ENCODE measurements at places on chromosomes 7 and 10. TPM values are rescaled to one million over a fixed set of nuclear protein-coding genes. Genes with fewer than 3 reads are reported as not detected.

- H3K27ac ChIP-seq: peak overlapping the region; percentile 92
- no peak overlapping the region for H3K4me3 ChIP-seq
- H3K27me3 ChIP-seq: no peaks in the 10 kb centered on the region
Measured at GRCh38 chr7:41887416-41887815, 184.5 kb upstream of the INHBA start.

Gene ARHGEF5
- total RNA-seq: 2.6 TPM

DNA sequence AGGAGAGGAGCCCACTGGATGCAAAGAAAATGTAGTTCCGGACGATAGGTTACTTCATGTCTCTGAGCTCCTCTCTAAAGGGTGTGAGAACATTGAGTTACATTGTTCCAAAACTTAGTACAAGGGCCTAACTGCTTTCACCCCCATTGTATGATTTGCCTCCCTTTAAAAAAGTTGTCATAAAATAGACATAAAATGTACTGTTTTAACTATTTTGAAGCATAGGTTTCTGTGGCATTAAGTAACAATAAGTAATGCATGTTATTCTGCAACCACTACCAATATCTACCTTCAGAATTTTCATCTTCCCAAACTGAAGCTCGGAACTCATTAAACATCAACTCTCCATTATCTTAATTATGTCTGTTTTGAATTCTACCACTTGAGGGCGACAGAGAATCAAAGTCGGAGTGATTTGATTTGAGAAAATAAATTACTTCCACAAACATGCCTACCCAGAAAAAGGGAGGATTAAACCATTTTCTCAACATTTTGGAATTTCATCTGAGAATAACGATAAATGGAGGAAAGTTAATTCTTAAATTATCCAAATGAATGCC is 2.7 kb downstream of the IGFBP1 start:
- H3K27me3 ChIP-seq: no peaks in the 10 kb centered on the region
- DNase-seq: no peak
- H3K27ac ChIP-seq: no peak overlapping the region
- no peak overlapping the region for H3K4me3 ChIP-seq
- H3K4me1 ChIP-seq: peaks cover 36% of the 10 kb centered on the region
- H3K36me3 ChIP-seq: no peaks in the 10 kb centered on the region

Gene WDR86
- not detected for total RNA-seq

- H3K4me1 ChIP-seq: peaks cover 9% of the 10 kb centered on the region
- no peaks in the 10 kb centered on the region for H3K27me3 ChIP-seq
- H3K36me3 ChIP-seq: no peaks in the 10 kb centered on the region
- no peak for DNase-seq
- H3K27ac ChIP-seq: no peak overlapping the region
- H3K4me3 ChIP-seq: no peak overlapping the region
Measured at GRCh38 chr10:110392121-110392520, 87.4 kb upstream of the SMNDC1 start.

Gene PDK4
- 1.9 TPM for total RNA-seq

Gene PSAP
- total RNA-seq: 970 TPM

- DNase-seq: peak; percentile 86
- no peaks in the 10 kb centered on the region for H3K4me1 ChIP-seq
Measured at GRCh38 chr10:106267591-106267990, 896.9 kb downstream of the SORCS1 start.

GRCh38 chr7:28656529-28656928 is 244.2 kb downstream of the CREB5 start:
- H3K27ac ChIP-seq: no peak overlapping the region
- H3K27me3 ChIP-seq: no peaks in the 10 kb centered on the region
- H3K4me1 ChIP-seq: no peaks in the 10 kb centered on the region
- H3K36me3 ChIP-seq: peaks cover 9% of the 10 kb centered on the region
- H3K4me3 ChIP-seq: no peak overlapping the region
- DNase-seq: no peak

Gene CCDC3
- total RNA-seq: 32.4 TPM

DNA sequence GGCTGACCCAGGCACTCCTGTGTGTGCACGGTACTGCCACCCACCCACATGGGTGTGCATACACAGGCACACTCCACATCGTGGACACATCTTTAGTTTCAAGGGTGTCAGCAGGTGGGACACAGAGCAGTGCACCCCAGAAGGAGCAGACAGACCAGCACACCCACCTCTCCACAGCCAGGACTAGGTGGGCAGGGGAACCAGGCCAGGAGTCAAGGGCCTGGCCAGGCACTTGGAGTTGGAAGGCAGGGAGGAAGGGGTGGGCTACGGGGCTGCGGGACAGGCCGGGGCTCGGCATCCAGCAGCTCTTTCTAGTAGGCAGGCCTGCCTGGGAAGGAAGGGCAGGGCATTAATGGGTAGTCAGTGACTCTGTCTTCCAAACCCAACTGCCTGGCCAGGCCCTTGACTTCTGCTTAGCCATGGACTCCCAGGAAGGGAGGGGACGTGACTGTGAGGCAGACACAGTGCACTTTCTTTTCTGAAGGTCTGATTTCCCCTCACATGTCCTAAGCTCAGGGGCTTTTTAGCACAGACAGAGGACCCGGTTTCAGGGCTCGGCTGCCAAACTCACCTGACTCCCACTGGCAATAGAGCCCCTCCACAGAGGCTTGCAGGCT is 14.6 kb downstream of the RASGEF1A start:
- H3K27me3 ChIP-seq: peaks cover 11% of the 10 kb centered on the region
- no peak for DNase-seq
- H3K27ac ChIP-seq: no peak overlapping the region
- no peak overlapping the region for H3K4me3 ChIP-seq

DNA sequence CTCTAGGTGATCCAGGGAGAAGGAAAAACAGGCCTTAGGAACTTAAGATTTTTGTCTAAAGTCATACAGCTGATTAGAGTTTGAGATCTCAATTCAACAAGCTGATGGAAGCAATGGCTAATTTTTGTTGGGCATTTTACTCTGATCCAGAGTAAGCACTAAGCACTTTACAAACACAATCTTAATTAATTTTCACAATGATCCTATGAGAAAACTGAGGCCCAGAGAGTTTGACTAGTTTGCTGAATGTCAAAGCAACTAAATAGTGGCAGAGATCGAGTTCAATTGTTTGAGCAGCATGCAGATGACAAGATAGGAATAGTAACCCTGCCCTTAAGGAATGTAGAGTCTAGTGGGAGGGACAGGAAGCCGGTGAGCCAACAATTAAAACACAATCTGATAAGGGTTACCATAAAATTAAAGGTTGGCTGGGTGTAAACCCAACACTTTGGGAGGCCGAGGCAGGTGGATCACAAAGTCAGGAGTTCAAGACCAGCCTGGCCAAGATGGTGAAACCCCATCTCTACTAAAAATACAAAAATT is 13.5 kb upstream of the RPEL1 start:
- DNase-seq: no peak
- no peaks in the 10 kb centered on the region for H3K27me3 ChIP-seq
- H3K4me3 ChIP-seq: no peak overlapping the region
- H3K27ac ChIP-seq: peak overlapping the region; percentile 96

DNA sequence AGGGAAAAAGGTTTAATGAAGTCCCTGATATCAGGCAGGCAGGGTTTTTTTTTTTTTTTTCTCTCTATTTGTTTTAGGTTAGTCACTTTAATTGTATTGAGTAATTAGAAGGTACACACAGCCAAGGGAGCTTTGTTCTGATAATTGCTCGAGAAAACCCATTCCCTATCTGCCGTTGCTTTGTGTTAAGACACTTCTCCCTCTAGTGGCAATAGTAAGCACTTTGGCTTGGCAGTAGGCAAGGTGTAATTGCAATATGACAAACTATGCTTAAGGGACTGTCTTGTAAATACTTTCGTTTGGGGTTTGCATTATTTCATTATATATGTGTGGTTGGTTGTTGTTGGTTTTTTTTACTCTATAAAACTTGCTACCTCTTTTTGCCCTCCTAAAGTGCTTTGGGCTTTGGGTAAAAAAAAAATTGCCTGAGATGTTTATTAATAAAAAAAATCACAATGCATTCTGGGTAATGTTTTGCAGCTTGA is 113.4 kb downstream of the BTRC start:
- H3K4me3 ChIP-seq: no peak overlapping the region
- no peaks in the 10 kb centered on the region for H3K36me3 ChIP-seq
- peaks cover 16% of the 10 kb centered on the region for H3K4me1 ChIP-seq
- H3K27ac ChIP-seq: no peak overlapping the region

Gene CHCHD1
- total RNA-seq: 14.8 TPM

- H3K4me1 ChIP-seq: peaks cover 35% of the 10 kb centered on the region
- peak overlapping the region; percentile 99 for H3K27ac ChIP-seq
- no peaks in the 10 kb centered on the region for H3K36me3 ChIP-seq
- H3K27me3 ChIP-seq: no peaks in the 10 kb centered on the region
Measured at GRCh38 chr7:128737867-128738385, 1.2 kb upstream of the CALU start.

DNA sequence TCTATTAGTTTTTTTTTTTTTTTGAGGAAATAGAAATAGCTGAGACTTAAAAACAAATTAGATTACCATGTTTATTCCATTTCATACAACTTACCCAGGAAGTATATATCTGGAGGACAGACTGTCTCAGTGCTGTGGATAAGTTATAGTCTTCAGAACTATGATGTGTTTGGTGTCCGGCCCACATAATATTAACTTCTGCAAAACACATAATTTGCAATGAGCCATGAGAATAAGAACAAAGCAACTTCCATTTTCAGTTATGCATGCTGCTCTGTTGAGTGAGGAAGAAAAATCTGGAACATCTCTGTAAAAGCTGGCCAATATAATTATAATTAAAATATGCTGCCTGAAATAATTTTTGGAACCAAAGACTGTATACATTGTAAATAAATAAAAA is 130.9 kb downstream of the AGMO start:
- DNase-seq: no peak
- H3K4me3 ChIP-seq: no peak overlapping the region
- no peaks in the 10 kb centered on the region for H3K36me3 ChIP-seq
- H3K27me3 ChIP-seq: no peaks in the 10 kb centered on the region
- H3K27ac ChIP-seq: no peak overlapping the region
- no peaks in the 10 kb centered on the region for H3K4me1 ChIP-seq

GRCh38 chr7:112056409-112056808 is 149.8 kb downstream of the DOCK4 start:
- DNase-seq: no peak
- no peak overlapping the region for H3K27ac ChIP-seq
- H3K4me1 ChIP-seq: peaks cover 48% of the 10 kb centered on the region
- no peaks in the 10 kb centered on the region for H3K36me3 ChIP-seq

Gene OR9A2
- not detected for total RNA-seq

- no peak overlapping the region for H3K4me3 ChIP-seq
- peak; percentile 65 for DNase-seq
- H3K36me3 ChIP-seq: no peaks in the 10 kb centered on the region
Measured at GRCh38 chr7:151390598-151391357, 19.1 kb downstream of the WDR86 start.

DNA sequence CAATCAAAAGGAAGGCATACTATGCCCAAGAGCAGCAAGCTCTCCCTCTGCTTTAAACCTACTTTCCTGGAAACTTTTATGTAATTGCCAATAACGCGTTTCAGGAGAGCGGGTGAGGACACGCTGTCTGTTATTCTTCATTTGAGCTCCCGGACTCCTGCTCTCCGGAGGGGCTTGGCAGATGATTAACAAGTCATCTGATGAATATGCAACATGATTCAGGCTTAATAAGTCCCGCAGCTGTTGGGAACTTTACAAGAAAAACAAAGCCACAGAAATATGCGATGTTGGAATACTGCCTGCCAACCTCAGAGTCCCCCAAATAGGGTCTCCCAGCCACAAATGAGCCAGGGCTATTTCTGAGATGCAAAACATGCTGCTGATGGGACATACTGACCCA is 348.0 kb downstream of the GPAM start:
- H3K27me3 ChIP-seq: no peaks in the 10 kb centered on the region
- no peak overlapping the region for H3K27ac ChIP-seq
- no peaks in the 10 kb centered on the region for H3K4me1 ChIP-seq
- no peak for DNase-seq

- no peaks in the 10 kb centered on the region for H3K27me3 ChIP-seq
- no peak overlapping the region for H3K4me3 ChIP-seq
- H3K4me1 ChIP-seq: peaks cover 56% of the 10 kb centered on the region
- no peak overlapping the region for H3K27ac ChIP-seq
- DNase-seq: peak; percentile 80
- peaks cover 3% of the 10 kb centered on the region for H3K36me3 ChIP-seq
Measured at GRCh38 chr10:132632091-132632561, 94.5 kb downstream of the INPP5A start.

Gene SMO
- total RNA-seq: 37.4 TPM

GRCh38 chr10:84537447-84537931 is 209.1 kb downstream of the CCSER2 start:
- H3K36me3 ChIP-seq: no peaks in the 10 kb centered on the region
- H3K27ac ChIP-seq: no peak overlapping the region
- H3K4me3 ChIP-seq: peak overlapping the region; percentile 37
- H3K27me3 ChIP-seq: no peaks in the 10 kb centered on the region
- no peak for DNase-seq

DNA sequence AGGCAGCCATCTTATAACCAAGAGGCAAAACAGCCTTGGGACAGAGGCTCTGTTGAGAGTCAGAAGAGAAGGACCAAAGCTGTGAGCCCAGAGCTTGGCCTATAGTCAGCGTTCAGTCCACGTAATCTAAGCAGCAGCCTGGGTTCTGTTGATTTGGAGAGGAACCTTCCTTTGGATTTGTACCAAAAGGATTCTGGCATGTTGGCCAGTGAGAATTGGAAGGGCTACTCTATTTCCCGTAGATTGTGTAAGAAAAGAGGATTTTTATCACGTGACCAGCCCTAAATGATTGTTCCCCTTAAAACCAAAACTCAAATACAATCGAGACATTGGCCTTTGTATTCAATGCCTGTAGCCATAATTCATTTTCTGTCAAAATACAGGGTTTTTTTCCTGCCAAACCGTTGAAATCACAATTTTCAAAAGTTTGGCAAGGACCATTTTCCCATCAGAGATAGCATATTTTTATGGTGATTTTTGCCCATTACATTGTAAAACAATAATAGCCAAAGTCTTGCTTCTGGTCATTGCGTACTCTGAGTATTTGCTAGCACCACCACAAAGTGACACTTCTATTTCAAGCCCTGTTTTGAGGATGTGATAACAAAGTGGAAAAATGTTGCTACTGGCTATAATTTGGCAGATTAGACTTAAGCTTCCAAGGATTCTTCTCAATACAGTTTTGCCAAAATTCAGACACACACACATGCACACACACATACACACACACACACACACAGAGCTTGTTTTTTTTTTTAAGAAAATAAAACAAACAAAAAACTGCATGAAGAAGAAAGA is 23.1 kb upstream of the BMPER start:
- H3K4me1 ChIP-seq: peaks cover 12% of the 10 kb centered on the region
- H3K27me3 ChIP-seq: no peaks in the 10 kb centered on the region
- no peak overlapping the region for H3K27ac ChIP-seq
- no peaks in the 10 kb centered on the region for H3K36me3 ChIP-seq
- no peak for DNase-seq

Data from chondrocyte (in vitro differentiated cells).